ENCODE measurements at places on chromosomes 2 and 18.

DNA sequence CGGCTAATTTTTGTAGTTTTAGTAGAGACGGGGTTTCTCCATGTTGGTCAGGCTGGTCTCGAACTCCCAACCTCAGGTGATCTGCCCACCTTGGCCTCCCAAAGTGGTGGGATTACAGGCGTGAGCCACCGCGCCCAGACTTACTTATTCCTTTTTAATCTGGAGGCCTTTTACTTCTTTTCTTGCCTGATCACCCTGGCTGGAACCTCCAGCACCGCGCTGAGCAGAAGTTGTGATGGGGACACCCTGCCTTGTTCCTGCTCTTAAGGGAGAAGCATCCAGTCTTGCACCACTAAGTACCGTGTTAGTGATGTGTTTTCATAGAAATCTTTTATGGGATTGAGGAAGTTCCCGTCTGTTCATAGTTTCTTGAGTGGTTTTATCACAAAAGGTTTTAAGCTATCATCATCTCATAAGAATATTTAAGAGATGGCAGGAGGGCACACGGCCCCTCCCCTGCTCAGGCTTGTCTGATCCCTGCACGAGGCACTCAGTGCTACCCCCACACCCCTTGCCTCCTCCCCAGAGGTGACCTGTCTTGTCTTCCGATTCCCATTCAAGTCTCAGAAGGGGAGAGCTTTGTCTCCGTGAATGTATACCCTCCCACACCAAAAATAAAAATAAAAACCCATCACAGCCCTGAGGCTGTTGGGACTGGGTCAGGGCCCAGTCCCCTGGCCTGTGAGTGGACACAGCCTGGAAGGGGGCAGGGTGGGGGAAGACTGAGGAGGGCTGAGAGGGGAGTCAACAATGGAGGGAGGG lies 65.3 kb upstream of the SMAD7 start:
- DNase-seq: peak; percentile 25

- no peak for DNase-seq
Measured at GRCh38 chr2:9674891-9675414, 44.2 kb upstream of the YWHAQ start.

GRCh38 chr2:55231546-55232083 lies 478 bp downstream of the CLHC1 start:
- DNase-seq: no peak

DNA sequence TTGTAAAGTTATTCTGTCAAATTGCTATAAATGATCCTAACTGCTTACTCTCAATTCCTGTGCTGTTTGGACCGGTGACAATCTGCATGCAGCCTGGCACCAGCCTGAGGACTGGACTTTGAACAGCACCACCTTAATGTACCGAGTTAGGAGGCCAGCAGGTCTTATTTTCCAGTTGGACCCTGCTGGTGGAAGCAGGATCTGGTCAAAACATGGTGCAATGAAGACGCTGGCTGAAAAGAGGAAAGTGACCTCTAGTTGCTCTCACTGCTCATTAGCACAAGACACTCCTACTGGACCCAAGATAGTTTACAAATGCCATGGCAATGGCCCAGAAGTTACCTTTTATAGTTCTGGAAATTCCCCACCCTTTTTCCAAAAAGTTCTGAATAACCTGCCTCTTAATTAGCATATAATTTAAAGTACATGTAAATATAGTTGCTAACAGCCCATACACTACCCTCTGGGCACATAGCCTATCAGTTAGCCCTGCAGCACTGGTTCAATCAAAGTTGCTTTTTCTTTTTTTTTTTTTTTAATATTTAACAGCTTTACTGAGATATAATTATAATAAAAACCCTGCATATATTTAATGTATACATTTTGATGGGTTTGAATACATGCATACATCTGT lies 35.8 kb downstream of the RBKS start:
- DNase-seq: no peak

- no peak for DNase-seq
Measured at GRCh38 chr2:54543733-54544396, 87.7 kb downstream of the SPTBN1 start.

- no peak for DNase-seq
Measured at GRCh38 chr2:107719836-107720235, 106.9 kb upstream of the RGPD4 start.

DNA sequence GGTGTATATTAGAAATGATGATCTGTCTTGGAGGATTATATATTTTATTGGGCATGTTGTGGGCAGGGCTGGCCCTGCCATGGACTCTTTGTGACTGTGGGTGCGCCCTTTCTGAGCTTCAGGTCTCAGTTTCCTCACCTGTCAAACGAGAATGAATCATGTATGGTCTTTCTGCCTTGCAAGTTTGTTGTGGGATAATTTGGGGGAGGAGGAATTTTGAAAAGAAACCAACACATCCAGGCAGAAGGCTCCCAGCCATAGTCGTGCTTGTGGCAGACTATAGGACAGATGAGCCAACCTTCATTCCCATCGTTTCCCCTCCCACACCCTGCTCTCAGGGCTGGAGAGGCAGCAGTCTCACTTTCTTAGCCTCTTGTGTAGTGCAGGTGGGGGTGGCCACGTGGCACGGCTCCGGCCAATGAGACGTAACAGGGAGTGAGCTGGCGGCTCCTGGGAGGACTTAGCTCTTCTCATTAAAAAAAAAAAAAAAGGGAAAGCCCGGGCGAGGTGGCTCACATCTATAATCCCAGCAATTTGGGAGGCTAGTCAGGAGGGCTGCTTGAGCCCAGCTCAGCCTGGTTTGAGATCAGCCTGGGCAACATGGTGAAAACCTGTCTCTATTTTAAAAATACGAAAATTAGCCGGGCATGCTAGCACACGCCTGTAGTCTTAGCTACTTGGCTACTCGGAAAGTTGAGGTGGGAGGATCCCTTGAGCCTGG lies 63.1 kb downstream of the RHOB start:
- DNase-seq: no peak

GRCh38 chr2:6336752-6337471 lies 528.8 kb downstream of the CMPK2 start:
- DNase-seq: no peak

GRCh38 chr2:226733189-226733858 lies 66.3 kb downstream of the IRS1 start:
- DNase-seq: no peak

DNA sequence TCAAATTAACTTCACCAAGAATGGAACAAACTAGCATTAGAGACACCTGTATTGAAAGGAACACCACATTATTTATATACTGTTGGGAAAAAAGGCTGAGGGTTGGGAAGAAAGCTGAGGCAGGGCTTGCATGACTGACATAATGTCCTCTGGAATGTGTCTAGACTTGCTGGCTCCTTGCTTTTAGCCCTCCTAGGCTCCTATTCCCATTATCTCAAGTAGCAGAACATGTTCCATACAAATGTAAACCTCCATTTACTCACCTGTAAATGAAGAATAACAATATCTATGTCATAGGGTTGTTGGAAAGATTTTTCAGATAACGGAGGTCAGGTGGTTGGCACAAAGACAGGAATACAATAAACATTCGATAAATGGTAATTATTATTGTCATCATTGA lies 976 bp upstream of the ACADL start:
- DNase-seq: no peak

- no peak for DNase-seq
Measured at GRCh38 chr2:240705204-240705791, 13.6 kb downstream of the AQP12A start.

DNA sequence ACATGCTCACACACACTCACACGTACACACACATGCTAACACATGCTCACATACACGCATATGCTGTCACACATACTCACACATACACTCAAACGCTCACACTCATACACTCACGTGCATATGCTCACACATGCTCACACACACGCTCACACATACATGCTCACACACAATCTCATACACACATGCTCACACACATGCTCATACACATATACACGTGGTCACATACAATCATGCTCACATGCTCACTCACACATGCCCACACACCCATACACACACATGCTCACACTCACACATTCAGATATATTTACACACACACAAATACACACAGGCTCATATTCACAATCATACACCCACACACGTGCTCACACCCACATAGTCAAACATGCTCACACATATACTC lies 17.5 kb upstream of the SALL3 start:
- DNase-seq: no peak

DNA sequence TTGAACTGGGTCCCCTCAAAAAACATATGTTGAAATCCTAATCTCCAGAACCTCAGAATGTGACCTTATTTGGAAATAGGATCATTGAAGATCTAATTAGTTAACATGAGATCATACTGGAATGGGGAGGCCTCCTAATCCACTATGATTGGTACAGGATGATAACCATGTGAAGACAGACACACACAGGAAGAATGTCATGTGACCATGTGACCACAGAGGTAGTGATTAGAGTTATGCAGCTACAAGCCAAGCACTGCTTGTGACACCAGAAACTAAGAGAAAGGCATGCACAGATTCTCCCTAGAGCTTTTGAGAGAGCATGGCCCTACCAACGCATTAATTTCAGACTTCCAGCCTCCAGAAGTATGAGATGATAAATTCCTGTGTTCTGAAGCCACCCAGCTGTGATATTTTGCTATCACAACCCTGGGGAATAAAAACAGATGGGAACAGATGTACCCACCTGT lies 47.0 kb upstream of the TGIF1 start:
- DNase-seq: no peak

- no peak for DNase-seq
Measured at GRCh38 chr18:56284319-56284718, 354.1 kb downstream of the TXNL1 start.

DNA sequence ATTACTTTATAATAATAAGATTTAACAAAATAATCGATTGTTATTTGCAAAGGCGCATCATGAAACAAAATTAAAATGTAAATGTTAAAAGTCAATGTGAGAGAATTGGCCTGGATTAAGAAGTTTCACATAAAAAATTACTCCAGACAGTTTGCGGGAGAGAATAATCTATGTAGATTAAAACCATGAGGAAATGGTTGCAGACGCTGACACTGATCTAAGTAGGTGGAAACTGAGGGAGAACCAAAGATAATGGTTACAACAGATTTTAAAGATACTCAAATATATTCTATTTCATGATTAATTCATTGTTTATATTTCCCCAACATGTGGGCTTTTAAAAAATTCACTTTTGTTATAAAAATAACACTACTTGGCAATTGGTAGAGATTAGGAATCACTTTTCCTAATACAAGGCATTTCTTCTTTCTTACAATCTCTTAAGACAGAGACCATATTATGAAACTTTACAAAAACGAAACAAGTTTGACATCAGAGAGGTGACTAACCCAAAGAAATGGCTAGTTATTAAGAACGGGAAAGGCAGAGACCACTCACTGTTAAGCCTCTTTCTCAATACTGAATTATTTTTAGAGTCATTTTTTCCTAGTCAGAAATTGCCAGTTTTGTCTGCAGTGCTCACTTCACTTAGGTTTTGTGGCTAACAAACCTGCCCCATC lies 1.6 kb downstream of the KANSL1L start:
- no peak for DNase-seq

DNA sequence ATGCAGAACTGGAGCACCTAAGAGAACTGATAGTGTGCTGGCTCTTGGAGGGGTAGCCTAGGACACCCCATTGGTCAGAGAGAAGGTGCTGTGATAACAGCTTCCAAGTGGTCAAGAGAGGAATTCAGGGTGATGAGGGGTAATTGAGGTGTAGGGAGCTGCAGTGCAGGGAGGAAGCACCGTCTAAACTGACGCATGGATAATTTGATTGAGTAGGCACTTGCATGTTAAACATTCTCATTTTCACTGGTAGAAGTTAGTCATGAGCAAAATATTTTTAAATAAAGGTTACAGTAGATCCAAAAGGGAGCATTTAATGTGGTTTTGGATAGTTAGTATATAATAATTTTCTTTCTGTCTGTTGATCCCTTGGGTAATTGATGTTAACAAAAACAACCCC lies 155.1 kb upstream of the TCF4 start:
- DNase-seq: no peak

GRCh38 chr2:80073134-80073561 lies 231.4 kb downstream of the LRRTM1 start:
- no peak for DNase-seq

DNA sequence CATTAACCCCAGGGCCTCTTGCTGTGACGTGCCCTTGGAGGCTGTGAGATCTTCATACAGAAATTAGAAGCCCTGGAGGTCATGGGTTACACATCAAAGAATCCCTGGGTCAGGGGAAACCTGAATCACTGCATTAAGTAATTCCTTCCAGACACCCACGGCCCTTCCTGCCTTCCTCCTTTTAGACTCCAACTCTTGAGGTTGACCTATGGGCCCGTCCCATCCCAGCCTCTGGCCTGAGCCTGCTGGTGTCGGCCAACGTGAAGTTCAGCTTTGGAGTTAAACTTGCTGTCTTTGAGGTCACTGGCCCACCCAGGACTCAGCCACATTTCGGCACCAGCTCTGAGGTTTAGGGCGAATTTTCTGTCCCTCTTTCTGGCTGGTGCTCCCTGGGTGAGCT lies 198.3 kb downstream of the ACKR3 start:
- DNase-seq: no peak

- DNase-seq: no peak
Measured at GRCh38 chr18:22841840-22842239, 91.3 kb upstream of the RBBP8 start.

DNA sequence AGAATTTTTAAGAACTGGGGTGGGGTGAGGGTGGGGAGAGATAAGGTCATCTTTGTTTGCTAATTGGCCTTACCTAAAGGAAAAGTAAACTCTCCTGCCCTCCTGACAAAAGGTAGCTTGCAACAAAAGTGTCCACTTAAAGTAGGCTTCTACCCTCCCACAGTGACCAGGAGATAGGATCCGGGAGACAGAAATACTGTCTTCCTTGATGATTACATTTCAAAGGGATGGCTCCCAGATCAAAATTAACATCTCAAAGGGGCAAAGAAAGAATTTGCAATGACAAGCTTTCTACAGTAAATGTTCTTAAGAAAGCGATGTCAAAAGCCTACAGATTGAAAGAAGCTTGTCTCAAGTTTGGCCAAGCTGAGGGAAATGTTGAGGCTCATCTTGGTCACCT lies 775.3 kb downstream of the CPS1 start:
- DNase-seq: no peak

GRCh38 chr2:145806546-145806945 lies 1286.6 kb upstream of the ZEB2 start:
- no peak for DNase-seq

Measured in activated effector memory CD4-positive, alpha-beta T cell treated with anti-CD3 and anti-CD28 coated beads, Interleukin-2, amount 50 U/mL, for 16 hours (primary cell).